ENCODE measurements at places on chromosomes 1 and 21.

- DNase-seq = no peak
Observed at GRCh38 chr1:101235696-101236515, 913 bp upstream of the S1PR1 start.

- no peak for DNase-seq
Observed at GRCh38 chr1:218395916-218396315, 50.8 kb downstream of the TGFB2 start.

DNA sequence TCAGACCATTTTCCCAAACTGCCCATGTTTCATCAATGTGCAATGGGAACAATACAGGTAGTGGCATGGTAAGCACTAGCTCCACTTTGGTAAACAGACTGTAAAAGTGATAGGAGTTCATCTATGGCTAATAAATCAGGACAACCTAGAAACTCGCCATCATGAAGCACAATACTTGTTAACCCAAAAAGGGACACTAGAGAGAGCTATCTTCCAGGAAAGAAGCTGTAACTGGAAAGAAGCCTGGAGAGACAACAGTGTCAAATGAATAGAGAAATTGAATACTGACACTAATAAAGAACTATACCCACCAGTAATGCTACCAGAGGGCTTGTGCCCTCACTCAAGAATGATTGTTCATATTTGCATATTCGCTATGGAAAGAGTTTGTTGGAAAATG lies 164.7 kb upstream of the RGS18 start:
- no peak for DNase-seq

DNA sequence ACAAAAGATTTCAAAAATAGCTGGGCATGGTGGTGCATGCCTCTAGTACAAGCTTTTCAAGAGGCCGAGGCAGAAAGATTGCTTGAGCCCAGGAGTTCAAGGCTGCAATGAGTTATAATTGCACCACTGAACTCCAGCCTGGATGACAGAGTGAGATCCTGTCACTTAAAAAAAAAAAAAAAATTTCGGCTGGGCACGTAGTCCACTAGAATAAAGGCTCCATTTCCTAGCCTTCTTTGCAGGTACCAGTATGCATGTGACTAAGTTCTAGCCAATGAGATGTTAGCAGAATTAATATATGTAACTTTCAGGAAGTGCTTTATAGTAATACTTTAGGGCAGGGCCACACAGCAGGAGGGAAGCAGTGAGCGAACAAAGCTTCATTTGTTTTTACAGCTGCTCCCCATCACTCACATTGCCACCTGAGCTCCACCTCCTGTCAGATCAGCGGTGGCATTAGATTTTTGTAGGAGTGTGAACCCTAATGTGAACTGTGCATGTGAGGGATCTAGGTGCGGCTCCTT lies 28.8 kb upstream of the SYDE2 start:
- no peak for DNase-seq

DNA sequence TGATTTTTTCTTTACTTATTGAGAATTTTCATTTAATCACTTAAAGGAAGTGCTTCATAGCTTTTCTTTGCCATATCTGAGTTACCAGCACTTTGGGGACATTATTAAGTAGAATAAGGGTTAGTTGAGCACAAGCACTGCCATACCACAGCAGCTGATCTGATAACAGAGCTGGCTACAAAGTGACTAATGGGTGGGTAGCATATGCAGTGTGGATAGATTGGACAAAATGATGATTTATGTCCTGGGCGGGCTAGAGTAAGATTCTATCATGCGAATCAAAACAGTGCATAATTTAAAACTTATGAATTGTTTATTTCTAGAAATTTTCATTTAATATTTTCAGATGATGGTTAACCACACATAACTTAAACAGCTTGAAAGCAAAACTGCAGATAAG lies 102.2 kb upstream of the SNX7 start:
- DNase-seq = no peak

DNA sequence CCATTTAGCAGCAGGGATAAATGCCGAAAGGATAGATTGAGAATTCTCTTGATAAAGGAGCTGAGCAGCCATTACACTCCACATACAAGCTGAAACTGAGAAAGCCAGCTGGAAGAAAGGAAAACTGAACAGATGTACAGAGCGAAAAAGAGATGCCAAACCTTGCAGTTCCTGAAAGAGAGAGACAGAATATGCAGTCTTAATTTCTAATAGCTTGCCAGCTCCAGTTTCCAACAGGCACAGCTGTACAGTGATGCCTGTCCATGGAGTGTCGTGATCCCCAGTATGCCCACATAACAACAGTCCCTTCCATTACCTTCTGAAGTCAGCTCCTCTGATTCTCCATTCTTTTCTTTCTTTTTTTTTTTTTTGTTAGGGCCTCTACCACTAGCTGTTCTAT lies 22.7 kb downstream of the ABL2 start:
- DNase-seq = no peak

GRCh38 chr1:175536921-175537320 lies 206.5 kb downstream of the TNR start:
- no peak for DNase-seq

GRCh38 chr1:167629681-167630567 lies at the start of gene RCSD1:
RCSD1 (plus strand) TSS chr1:167630232; CDS start chr1:167630424, 192 bp downstream.
- no peak for DNase-seq

DNA sequence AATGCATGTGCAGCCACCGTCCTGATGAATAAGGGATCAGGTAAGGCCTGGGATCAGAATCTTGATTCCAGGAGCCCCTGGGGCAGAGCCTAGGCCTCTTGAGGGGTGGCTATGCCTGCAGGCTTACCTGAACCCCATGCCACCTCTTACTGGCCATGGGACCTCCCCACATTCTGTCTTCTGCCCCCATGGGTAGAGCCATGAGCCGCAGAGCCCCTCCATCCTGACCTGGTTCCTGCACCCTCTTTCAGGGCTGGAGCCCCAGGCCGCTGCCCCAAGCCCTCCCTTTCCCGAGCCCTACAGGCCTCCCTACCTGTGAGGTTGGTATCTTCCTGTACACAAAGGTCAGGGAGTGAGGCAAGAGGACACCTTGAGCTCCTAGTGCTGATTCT lies 120.8 kb downstream of the DMRTB1 start:
- DNase-seq = no peak

DNA sequence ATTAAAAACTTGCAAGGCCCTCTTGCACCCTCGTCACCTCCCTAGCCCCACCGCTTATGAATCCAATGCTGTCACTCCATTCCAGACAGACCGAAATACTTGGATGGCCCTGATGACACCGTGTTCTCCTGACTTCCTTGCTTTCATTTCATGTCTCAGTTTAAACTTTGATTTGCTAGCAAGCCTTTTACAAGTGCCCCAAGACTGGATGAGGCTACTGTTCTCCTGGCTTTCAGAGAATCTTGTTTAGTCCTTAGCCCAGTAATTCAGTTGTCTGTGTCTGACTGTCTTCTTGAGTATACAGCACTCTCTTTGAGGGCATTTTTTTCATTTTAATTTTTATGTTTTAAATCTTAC lies 824 bp upstream of the IFI44L start:
- DNase-seq = no peak

DNA sequence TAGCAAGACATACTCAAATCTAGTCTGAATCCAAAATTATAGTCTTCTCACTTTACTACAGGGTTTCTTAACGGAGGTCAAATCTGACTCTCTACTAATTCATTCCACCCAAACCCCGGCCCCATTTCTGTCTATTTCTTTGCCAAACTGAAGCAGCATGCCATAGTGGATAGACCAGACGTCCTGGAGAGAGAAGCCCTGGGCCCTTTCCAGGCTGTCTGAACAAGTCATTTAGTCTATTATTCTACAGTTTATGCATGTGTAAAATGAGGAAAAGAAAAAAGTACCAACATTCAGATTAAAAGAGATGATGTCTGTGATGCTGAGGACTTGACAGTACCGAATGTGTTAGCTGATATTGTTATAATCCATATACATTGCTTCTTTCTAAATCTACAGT lies 95.0 kb downstream of the GDAP2 start:
- no peak for DNase-seq

- DNase-seq = no peak
Observed at GRCh38 chr21:17660452-17660851, 47.8 kb upstream of the BTG3 start.

GRCh38 chr1:22131875-22132486 lies 10.9 kb downstream of the WNT4 start:
- peak; percentile 70 for DNase-seq

DNA sequence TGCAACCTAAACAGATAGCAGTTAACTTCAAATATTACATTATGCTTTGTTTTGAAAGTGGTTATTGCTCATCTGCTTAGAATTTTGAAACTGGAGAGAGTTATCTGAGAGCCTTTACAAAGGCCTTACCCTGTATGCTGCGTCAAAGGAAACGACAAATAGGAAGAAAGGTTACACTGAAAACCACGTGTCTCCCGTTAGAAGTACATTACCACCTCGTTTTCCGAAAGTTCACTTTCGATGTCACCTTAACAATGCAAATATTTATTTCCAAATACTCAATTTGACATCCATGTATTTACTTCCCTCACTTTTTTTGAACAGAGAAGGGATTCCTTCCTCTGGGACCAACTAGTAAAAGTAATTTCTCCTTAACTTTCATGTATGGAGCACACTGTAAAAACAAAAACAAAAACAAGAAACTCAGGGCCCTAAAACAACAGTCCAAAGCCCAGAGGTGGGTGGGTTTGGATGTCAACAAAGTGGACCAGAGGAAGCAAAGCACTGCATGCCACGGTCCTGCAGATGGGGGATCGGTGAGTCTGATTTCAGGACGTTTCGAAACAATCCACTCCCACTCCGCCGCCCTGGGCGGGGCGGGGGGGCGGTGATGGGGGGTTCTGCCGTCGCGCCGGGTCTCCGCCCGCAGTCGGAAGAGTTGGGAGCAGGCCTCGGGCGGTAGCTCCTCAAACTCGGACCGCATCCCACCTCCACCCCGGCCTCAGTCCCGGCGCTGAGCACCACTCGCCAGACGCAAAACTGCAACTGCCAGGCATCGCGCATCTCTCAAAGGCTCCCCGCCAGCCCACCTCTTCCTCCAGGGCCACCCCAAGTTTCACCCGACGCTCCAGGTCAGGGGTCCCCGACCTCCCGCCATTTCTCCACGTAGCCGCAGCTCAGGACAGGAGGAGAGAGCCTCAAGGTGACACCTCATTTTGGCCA lies 841 bp downstream of the ADSS2 start:
- DNase-seq = no peak

GRCh38 chr1:180397175-180397574 lies 105.2 kb downstream of the ACBD6 start:
- no peak for DNase-seq

GRCh38 chr1:52552505-52553361 lies at the start of gene TUT4:
TUT4 (minus strand) TSS chr1:52553092; CDS start chr1:52526280, 26,812 bp downstream.
- DNase-seq = no peak

DNA sequence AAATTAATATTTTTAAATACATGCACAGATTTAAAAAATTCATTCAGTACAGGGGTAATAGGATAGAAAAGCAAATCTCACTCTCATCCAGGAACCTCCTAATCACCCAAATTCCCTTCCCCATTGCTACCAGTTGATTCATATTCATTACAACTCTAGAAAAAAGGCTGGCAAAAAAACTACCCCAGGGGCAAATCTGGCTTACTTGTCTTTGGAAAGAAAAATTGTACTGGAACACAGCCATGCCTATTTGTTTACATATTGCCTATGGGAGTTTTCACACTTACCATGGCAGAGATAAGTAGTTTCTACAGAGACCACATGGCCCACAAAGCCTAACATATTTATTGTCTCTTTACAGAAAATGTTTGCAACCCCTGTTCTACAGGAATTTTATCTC lies 8.9 kb upstream of the RBM34 start:
- DNase-seq = no peak

GRCh38 chr1:12012560-12013316 lies 6.6 kb upstream of the MIIP start:
- no peak for DNase-seq

DNA sequence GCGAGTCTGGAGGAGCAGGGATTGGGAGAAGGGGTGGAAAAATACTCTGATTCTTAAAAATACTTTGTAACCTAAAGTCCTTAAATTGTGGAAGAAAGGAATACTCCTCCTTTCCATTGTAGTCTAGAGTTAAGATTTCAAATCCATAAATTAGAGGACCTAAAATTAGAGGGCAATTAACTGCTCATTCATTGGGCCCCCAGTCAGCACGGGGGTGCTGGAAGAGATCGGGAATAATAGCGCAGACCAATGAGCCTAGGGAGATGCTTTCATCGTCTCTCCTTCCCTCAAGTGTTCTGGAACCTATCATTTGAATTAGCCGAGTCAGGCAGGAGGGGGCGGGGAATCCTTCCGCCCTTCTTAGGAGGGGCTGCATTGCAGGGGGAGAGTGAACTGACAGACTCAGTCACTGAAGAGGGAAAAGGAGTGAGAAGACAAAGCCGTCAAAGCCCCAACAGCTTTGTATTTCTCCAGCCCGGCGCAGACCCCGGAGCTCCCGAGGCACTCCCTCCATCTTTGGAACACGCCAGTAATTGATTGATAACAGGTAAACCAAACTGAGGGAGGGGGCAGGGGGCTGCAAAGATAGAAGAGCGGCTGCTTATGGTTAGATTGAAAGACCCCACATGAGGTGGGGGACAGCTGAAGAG lies at the start of gene MLLT11:
MLLT11 (plus strand) TSS at position 391 of the 650 bp plus-strand sequence. CDS start 6,828 bp downstream, outside the sequence.
- no peak for DNase-seq

DNA sequence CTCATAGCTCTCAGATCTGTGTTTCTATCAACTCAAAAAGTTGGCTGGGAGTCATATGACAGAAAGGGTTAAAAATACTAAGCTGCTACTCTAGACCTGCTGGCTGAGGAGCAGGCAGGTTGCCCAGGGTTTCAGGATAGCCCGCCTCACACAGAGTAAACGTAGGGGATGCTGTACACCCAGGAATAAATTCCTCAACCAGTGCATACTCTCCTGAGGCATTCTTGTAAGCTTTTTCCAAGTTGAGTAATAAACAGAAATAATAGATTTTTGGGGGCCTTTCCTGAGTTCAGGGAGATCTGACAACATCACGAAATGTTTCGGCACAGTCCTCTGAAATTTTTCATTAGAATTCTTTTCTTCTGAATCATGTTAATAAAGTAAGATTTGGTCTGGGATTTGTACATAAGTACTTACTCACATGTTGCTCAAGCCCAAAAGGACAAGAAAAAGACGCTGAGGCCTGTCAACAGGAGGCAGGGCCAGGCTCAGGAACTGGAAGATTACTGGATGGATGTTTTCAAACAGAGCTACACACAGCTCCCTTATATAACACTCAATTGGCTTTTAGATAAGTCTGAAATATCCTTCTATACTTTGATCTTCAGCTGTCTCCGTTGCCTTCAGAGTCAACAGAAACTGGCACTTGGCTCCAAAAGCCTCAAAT lies 41.0 kb downstream of the TGFBR3 start:
- no peak for DNase-seq

GRCh38 chr1:234955107-234955731 lies 173.4 kb downstream of the TOMM20 start:
- no peak for DNase-seq
